ENCODE measurements at places on chromosomes 2 and 18.

GRCh38 chr2:26712486-26713465 is 20.3 kb downstream of the KCNK3 start:
- no peak for DNase-seq

DNA sequence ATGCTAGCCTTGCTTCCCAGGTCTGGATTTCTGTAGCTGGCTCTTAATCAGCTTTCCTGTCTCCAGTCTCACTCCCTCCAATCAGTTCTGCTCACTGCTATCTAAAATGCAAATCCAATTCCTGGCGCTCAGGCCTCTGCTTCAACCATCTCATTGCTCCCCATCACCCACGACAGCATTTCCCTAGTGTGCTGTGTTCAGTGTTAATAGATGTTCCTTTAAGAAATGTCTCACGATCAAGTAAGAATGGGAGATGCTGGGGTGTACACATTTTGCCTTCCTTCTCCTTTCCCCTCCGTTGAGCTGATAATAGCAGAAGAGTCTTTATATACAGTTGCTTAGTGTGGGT is 1.6 kb upstream of the PUM2 start:
- no peak for DNase-seq

GRCh38 chr2:121897335-121897970 is 142.0 kb downstream of the TSN start:
- no peak for DNase-seq

DNA sequence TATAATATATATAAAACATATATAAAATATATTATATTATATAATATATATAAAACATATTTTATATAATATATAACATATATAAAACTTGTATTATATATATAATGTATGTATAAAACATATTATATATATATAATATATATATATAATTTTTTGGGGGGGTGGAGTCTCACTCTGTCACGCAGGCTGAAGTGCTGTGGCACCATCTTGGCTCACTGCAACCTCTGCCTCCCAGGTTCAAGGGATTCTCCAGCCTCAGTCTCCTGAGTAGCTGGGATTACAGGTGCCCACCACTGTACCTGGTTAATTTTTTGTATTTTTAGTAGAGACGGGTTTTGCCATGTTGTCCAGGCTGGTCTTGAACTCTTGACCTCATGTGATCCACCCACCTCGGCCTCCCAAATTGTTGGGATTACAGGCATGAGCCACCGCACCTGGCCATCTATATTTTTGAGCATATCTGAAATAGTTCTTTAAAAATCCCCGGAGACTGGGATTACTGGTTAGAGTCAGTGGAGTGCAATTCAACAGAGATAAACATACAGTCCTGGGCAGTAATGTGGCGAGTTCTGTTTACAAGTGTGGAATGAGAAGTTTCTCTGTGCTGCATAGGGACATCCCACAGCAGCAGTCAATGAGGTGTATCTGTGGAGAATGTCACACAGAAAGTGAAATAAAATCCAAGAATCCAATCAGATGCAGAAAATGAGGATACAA is 208.4 kb downstream of the MYCN start:
- no peak for DNase-seq

GRCh38 chr18:77089723-77090285 is 42.8 kb downstream of the MBP start:
- no peak for DNase-seq

GRCh38 chr2:140002110-140002509 is 1221.9 kb upstream of the NXPH2 start:
- no peak for DNase-seq

- no peak for DNase-seq
Measured at GRCh38 chr2:239386001-239386670, 14.7 kb downstream of the HDAC4 start.

DNA sequence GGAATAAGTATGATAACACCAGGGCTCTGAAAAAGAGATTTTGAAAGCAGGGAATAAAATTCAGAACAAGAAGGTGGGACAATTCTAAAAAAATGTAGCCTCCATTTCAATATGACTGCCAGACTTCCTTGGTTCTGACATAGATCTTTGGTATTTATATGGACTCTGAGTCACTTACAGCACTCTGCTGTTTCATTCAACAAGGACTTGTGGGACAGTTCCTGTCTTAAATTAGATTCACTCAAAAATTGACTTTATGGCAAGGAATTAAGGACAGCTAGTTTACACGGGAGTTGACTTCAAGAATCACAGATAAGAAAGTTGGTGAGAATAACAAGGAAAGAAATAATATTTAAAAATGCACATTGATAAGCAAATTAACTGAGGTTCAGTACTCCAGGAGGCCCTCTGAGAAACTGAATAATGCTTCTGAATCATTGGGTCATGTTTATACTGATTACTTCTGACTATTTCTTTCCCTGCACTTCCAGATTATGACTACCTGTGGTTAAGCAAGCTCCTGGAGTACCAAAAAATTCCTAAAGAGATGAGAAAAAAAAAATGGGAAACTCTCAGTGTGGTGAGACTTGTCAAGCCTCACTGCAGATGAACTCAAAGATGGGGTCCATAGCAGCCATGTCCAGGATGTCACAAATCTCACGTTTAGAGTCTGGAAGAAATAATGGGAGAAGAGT is 828.3 kb upstream of the PIK3C3 start:
- DNase-seq: no peak

- peak; percentile 89 for DNase-seq
Measured at GRCh38 chr2:144332356-144333142, 187.4 kb downstream of the ZEB2 start.

DNA sequence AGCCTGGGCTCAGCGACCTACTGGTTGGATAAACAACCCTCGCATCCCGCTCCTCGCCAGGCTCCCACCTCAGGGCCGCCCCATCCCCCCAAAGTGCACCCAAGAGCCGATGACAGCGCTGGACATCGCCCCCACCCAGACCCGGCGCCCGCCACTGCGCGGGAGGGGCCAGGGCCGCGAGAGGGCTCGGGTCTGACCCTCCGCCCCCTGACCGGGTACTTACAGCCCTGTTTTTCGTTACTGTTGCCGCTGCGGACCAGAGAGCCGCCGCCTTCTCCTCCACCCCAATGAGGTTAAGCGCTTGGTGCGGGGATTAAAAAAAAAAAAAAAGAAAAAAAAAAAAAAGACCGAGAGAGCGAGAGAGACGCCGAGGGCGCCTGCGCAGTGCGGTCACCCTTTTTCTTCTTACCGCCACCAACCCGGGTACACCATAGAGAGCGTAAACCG is at the start of gene CLASP1:
TSS of gene CLASP1 (minus strand) at position 314 of the 447 bp plus-strand sequence. CDS start 43,567 bp downstream, outside the sequence.
- no peak for DNase-seq

DNA sequence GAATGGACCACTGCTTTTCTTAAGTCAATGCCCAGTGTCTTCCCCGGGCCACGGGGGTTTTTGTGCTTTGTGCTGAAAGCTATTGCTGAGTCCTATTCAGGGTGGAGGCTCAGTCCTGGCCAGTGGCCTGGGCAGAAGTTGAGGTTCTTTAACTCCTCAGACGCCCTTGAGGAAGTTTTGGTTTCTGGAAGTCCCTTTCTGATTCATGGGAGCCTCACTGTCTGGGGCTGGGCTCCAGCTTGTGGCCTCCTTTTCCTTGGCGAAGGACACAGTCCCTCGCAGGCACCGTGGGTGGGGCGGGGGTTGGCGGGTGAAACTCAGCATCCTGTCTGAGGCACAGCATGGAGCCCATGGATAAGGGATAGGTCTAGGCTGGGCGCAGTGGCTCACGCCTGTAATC is 465.2 kb upstream of the HS6ST1 start:
- DNase-seq: no peak

DNA sequence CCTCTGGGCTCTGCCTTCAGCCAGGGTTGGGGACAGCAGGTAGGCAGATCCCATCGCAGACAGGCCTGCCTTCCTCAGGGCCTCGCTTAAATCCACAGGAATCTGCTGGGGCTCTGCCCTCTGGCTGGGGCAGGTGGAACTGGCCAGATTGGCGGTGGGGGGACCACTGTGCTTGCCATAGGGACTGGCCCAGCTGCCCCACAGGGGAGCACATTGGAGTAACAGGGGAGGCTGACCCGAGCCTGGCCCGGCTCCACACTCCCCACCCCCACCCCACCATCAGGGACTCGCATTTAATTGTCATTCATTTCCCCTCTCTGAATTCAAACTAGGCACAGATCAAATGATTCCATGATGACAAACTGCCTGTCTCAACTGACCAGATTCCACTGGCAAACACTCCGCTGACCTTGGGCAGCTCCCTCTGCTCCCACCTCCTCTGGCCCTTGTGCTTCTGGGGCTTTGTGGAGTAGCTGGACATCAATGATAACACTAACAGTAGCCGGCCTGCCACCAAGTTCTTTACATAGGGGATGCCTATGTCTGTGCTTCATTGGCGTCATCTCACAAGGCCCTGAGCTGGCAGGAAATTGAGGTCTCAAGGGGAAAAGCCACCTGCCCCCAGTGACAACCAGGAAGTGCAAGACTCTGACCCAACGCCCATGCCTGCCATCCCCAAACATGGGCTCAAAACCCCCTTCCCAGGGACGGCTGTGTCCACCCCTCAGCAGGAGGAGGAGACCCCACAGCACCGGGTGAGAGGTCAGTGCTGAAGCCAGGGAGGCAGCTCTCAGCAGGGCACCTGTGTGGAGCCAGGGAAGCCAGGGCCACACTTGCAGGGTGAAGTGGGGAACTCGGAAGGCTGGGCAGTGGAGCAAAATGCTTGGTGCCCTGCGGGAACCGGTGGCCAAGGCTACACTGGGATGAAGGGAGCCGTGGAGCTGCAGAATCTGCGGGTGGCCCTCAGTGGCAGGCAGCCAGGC is 2.1 kb upstream of the B3GNT7 start:
- no peak for DNase-seq

DNA sequence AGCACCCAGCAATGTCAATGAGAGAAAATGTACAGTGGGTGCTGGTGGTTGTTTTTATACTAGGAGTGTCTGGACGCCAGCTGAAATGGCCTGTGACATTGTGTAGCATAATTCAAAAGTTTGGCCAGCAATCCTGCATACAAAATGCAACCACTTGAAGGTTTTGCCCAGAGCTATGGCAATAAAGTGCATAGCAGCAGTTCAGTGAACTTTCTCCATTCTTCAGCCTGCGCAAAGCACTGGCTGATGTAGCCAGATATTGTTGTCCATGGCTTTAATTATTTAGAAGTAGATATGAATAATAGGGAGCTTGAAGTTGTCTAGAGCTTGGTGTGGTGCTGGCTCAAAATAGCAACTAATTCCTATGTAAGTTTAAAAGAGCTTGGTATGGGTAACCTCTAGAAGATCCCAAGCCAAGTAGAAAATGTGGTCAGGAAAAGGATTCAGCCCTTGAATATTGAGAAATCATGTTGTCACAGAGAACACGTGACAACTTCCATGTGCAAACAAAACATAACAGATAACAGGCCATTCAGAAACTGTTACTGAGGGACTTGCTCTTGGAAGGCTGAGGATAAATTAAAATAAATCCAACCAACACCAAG is 33.3 kb upstream of the PGAP1 start:
- DNase-seq: no peak

- DNase-seq: no peak
Measured at GRCh38 chr18:52824126-52824525, 484.1 kb downstream of the DCC start.

DNA sequence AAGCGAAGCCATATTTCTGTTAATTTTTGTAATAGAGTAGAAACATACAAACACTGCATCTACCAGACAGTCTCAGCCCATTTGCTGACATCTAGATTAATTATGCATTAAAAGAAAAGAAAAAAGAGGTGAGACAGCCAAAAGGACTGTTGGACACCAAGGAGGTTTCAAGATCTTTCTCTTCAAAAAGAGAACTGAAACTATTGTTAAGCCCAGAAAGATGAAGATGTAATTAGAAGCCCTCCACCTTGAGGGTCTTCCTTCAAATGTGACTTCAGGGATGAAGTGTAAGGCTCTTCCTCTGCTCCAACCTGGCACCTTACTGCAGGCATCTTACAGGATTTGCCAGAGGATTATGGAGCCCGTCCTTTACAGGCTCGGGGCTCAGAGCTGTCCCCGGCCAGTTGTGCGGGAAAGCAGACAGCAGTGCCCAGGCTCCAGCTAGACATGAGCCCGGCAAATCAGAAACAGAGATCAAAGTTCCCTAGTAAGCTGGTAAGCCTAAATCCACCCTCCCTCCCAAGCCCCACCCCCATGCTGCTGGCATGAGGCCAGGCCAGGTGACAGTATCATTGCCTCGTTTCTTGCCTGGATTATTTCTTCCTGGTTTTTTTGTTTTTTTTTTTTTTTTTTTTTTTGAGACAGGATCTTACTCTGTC is 38.9 kb downstream of the ADI1 start:
- no peak for DNase-seq

- no peak for DNase-seq
Measured at GRCh38 chr18:31821545-31822171, 61.0 kb upstream of the SLC25A52 start.

DNA sequence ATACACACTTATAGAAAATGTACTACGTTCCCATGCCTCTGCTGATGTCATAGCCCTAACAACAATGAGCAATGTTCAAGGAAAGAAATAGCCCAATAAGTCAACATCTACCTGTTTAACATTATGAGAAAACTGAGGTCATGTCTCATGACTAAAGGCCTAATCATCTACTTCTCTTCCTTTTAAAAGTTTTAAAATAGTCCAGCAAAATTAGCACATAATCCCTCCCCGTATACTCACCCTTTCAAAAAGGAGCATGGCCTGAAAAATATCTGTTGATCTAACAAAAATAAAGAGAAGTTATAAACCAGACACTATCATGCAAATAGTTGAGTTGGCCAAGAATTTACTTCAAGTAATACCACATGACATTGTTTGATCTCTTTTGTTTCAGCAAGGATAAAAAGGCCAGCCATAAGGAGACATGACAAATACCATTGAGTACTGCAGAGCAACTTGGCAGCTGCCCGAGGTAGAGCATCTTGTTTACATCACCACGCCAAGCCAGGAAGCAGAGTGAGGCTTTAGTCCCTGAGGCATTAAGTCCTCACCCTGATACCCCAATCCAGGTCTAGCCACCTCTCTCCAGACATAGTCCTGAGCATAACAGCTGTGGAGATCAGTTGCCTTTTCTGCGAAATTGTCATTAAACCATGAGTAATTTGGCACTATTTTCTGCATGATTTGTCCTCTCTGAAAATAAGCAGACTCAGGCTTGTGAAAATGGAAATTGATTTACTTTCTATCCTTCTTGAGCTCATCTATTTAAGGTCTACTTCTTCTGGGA is 137.4 kb upstream of the ETAA1 start:
- DNase-seq: no peak

- no peak for DNase-seq
Measured at GRCh38 chr2:237876951-237877491, 17.6 kb downstream of the RAMP1 start.

GRCh38 chr18:45050712-45051601 is 370.3 kb downstream of the SETBP1 start:
- no peak for DNase-seq
